ENCODE measurements at places on chromosomes 2 and 18. TPM values are rescaled to one million over a fixed set of nuclear protein-coding genes. Genes with fewer than 3 reads are reported as not detected.

- no peaks in the 10 kb centered on the region for H3K36me3 ChIP-seq
- DNase-seq: no peak
- H3K4me3 ChIP-seq: no peak overlapping the region
These were observed 24.0 kb downstream of the BIN1 start for GRCh38 chr2:127082974-127083373.

DNA sequence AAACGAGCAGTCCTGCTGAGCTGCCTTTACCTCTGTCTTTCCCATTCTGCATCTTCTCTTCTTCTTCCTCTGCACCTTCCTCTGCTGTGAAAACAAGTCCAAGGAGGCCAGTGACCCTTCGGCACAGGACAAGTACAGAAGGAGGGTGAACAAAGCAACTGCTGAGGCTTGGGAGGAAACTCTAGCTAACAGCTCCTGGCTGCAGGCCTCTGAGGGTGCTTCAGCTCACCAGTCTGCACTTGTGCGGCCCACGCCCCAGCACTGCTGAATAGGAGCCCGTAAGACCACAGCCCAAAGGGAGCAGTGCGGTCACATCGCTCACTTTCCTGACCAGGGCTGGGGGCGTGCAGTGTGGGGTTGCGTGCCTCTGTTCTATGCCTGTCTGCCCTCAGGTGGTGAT is 42.1 kb upstream of the DNMT3A start:
- no peak for DNase-seq
- no peaks in the 10 kb centered on the region for H3K27me3 ChIP-seq

DNA sequence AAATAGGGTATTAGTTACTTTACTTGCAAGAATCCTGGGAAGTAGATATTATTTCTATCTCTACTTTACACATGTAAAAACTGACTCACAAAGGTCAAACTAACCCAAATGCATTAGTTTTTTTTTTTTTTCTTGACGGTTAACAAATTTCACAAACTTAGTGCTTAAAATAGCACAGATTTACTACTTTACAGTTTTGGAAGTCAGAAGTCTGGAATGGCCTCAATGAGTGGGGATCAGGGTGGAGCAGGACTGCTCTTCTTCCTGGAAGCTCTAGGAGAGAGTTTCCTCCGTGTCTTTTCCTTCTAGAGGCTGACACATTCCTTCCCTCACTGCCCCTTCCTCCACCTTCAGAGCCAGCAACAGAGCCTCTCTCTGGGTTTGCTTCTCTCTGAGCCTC is 117.2 kb downstream of the COL6A3 start:
- H3K27ac ChIP-seq: no peak overlapping the region
- no peaks in the 10 kb centered on the region for H3K36me3 ChIP-seq

The NCKAP5 gene
- total RNA-seq: 7.1 TPM

- no peaks in the 10 kb centered on the region for H3K4me1 ChIP-seq
- no peaks in the 10 kb centered on the region for H3K36me3 ChIP-seq
- no peak for DNase-seq
- no peak overlapping the region for H3K27ac ChIP-seq
- no peaks in the 10 kb centered on the region for H3K27me3 ChIP-seq
These were observed 1374.5 kb upstream of the NXPH2 start for GRCh38 chr2:140154706-140155105.

- no peaks in the 10 kb centered on the region for H3K4me1 ChIP-seq
- no peak overlapping the region for H3K27ac ChIP-seq
- no peak overlapping the region for H3K4me3 ChIP-seq
These were observed 1.2 kb downstream of the ERMN start for GRCh38 chr2:157324331-157324843.

The CCT4 gene
- total RNA-seq: 89.6 TPM

- no peaks in the 10 kb centered on the region for H3K27me3 ChIP-seq
- no peak for DNase-seq
- no peak overlapping the region for H3K27ac ChIP-seq
These were observed 10.7 kb upstream of the HNRNPA3 start for GRCh38 chr2:177201919-177202346.

GRCh38 chr2:65033178-65033577 is 23.0 kb upstream of the CEP68 start:
- DNase-seq: no peak
- no peaks in the 10 kb centered on the region for H3K27me3 ChIP-seq

DNA sequence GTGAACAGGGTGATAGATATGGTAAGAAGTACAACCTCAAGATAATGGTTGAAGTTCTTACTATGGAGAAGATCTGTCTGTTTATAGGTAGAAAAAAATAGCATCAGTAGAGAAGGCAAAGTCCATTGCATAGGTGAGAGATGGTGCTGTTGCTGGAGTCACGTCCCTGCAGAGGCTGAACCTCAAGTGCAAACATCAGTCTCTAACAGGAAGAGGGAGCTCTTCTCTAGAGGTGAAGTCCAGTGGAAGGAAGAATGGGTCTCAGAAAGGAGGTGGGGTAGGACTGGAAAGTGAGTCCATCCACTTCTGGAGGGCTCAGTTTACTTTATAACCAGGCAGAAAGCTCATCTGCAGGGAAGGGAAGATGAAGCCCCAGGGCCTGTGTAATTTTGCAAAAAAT is 337.7 kb downstream of the MEIS1 start:
- no peak overlapping the region for H3K4me3 ChIP-seq
- H3K27ac ChIP-seq: no peak overlapping the region
- H3K4me1 ChIP-seq: no peaks in the 10 kb centered on the region
- no peak for DNase-seq

DNA sequence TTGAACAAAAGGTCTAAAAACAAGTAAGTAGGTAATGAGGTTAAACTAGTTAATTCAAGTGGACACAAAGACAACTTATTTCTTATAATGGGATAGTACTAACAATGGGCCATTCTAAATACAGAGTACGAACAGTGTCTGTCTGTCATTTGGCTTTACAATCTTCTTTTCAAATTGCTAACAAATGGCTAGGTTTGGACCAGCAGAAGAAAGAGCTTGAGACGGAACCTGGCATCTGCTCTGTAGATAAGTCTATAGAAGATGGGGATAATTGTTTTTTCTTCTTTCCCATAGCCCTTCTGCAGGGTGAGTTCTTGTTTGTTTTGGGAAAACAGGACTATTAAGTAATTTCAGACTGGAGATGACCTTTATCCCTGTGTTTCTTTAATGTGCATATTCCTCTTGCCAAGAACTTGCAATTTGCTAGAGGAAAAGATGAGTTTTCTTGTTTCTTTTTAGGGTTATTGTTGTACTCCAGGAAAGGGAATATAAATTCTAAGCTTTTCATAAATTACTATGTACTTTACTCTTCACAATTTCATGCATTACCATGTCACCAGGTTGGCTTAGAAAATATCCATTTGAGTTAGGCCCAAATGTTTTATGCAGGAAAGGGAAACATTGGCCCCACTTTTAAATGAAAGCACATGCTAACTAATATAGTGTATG is 500.5 kb upstream of the SYT4 start:
- H3K27me3 ChIP-seq: no peaks in the 10 kb centered on the region
- H3K27ac ChIP-seq: no peak overlapping the region
- DNase-seq: no peak
- H3K4me1 ChIP-seq: no peaks in the 10 kb centered on the region
- no peaks in the 10 kb centered on the region for H3K36me3 ChIP-seq
